Kidney tubule cell (primary cell): ENCODE measurements at places on chromosomes 2 and 18.

- DNase-seq = no peak
Observed at GRCh38 chr2:71043531-71044407, 24.7 kb upstream of the NAGK start.

DNA sequence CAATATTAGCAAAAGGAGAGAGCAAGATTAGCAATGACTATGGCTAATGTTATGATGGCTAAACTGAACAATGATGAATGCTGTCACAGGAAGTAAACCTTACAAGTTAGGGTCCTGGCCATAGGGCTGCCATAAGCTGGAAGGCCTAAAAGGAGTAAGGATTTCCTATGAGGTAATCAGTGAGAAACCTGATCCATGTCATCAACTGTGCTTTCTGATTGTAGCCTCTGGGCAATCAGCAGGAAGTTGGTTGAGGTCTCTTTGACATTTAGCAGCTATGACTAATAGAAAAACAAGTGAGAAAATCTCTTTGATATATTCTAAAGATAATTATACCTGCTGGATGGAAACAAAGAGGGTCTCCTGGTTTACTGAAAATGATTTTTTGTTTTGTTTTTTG lies 193.0 kb downstream of the RAB3GAP1 start:
- DNase-seq = peak; percentile 78

- no peak for DNase-seq
Observed at GRCh38 chr2:43055086-43055912, 171.1 kb downstream of the ZFP36L2 start.

GRCh38 chr2:129806990-129807389 lies 172.5 kb upstream of the RAB6C start:
- no peak for DNase-seq

- DNase-seq = peak; percentile 58
Observed at GRCh38 chr2:85409845-85410583, at the start of gene CAPG. TSS of gene CAPG (minus strand) at chr2:85410366. CDS start at chr2:85402145, 8,221 bp downstream.

- no peak for DNase-seq
Observed at GRCh38 chr2:143429932-143430679, 300.9 kb downstream of the ARHGAP15 start.

DNA sequence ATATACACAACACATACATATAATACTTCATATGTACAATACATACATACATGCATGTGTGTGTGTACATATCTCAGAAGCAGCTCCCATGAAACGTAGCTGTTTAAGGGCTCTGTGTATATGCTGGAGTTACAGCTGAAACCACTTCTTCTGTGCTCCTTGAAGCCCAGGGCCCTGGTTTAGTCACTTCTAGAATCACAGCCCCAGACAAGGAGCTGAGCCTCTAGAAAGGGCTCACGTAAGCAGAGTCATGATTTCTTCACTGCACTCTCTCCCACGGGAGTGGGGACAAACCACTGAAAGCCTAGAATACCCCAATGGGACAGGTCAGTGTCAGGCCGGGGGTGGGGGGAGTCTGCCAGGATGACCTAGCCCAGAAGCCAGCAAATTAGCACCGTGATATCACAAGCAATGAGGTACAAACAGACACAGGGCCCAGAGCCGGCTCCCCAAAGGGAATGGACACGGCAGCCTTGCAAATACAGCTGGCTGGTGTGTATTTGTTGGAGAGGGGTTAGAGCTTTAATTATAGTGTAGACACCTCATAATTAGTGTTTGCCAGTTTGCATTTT lies 90.3 kb downstream of the C1QL2 start:
- no peak for DNase-seq

GRCh38 chr2:1721706-1722646 lies 22.3 kb downstream of the PXDN start:
- DNase-seq = peak; percentile 99

GRCh38 chr2:96256611-96257113 lies 9.1 kb downstream of the TMEM127 start:
- DNase-seq = no peak

- no peak for DNase-seq
Observed at GRCh38 chr18:2920546-2921343, 73.9 kb downstream of the EMILIN2 start.

- no peak for DNase-seq
Observed at GRCh38 chr18:28890791-28891190, 713.9 kb upstream of the CDH2 start.

- DNase-seq = peak; percentile 89
Observed at GRCh38 chr2:126719833-126720351, 63.9 kb downstream of the GYPC start.

GRCh38 chr2:240143801-240144648 lies 3.6 kb upstream of the OTOS start:
- DNase-seq = peak; percentile 57

DNA sequence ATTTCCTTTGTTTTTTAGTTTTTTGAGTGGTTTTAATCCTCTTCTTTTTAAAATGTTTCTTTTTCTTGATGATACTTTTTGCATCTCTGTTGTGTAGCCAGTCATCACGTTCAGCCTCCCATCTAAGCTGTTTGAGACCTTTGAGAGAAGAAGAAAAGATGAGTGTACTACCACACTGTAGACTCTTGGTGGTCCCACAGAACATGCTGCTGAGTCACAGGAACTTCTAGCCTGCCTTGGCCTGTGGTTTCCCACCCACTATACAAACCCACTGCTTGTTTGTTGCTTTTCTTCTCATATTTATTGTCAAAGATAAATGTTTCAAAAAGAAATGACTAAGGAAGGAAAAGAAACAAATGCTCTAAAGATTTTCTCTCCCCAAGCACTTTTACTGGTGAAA lies 5.5 kb downstream of the CEBPZOS start:
- no peak for DNase-seq

DNA sequence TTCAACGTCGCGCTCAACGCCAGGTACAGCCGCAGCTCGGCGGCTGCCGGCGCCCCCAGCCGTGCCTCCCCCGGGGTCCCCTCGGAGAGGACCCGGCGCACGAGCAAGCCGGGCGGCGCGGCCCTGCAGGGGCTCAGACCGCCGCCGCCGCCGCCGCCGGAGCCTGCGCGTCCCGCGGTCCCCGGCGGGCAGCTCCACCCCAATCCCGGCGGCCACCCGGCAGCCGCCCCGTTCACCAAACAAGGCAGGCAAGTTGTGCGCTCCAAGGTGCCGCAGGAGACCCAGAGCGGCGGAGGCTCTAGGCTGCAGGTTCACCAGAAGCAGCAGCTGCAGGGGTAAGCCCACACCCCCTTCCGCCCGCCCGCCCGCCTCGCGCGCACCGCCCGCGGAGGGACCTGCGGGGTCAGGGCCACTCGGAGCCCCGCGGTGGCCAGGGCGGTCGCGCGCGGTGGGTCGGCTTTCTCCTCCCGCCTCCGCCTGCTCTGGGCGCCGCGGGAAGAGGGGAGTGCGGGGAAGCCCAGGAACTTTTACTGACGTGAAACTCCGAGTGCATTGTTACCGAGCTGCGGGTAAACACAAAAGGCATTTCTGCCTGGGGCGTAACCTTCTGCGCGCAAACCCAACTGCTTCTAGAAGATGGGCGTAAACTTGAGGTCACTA lies 861 bp downstream of the LTBP1 start:
- DNase-seq = peak; percentile 43

GRCh38 chr2:44549856-44550255 lies 188.1 kb downstream of the CAMKMT start:
- DNase-seq = no peak

GRCh38 chr2:192051533-192051932 lies 143.2 kb downstream of the TMEFF2 start:
- no peak for DNase-seq

- no peak for DNase-seq
Observed at GRCh38 chr2:221915926-221916325, 343.8 kb upstream of the EPHA4 start.

- peak; percentile 67 for DNase-seq
Observed at GRCh38 chr2:172667581-172668325, 67.9 kb upstream of the RAPGEF4 start.

DNA sequence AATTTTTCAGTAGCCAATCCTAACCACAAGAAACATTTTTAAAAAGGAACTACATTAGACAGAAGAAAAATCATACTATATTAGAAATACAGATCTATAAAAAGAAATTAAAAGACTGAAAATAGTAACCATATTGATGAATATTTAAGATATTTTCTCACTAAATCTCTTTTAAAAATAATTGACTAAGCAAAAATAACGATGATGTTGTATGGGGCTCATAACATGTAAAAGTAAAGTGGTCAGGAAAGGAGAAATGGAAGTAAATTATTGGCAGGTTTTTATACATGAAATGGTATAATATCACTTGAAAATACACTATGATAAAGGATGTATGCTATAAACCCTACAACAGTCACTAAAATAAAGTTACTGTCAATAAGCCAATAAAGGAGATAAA lies 5.4 kb downstream of the WDPCP start:
- no peak for DNase-seq

DNA sequence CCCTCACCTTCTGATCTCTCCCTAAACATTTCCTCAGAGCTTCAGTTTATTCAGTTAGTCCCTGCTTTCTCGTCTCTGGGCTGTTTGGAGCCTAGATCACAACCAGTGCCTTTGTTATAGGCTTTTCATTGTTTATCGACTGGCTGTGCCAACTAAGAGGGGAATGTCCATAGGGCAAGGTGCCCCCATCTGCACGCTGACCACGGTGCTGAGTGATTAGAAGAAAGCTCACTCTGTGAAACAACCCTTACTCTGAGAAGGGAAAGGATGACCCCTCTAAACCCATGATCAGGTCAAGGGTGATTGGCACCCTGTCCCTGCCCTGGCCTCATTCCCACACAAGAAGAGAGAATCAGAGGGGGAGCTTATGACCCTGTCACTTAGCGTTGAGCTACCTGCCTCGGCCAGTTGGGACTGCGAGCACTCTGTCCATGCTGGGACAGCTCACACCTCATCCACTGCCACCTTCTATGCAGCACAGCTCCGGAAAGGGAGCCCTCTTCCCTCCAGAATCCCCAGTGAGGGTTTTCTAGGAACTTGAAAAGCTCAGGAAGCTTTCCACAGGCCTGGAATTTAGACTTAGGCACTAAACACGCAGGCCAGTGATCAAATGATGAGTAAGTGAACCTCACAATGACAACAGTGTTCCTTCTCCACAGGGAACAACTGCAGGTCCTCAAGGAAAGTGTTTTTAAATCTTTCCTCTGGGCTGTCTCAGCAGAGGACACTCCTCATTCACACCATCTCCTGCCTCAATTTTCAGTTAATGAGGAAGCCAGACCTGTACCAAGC lies 2.3 kb upstream of the ACTG2 start:
- no peak for DNase-seq

GRCh38 chr18:71873695-71874094 lies 670.4 kb downstream of the CBLN2 start:
- DNase-seq = no peak

DNA sequence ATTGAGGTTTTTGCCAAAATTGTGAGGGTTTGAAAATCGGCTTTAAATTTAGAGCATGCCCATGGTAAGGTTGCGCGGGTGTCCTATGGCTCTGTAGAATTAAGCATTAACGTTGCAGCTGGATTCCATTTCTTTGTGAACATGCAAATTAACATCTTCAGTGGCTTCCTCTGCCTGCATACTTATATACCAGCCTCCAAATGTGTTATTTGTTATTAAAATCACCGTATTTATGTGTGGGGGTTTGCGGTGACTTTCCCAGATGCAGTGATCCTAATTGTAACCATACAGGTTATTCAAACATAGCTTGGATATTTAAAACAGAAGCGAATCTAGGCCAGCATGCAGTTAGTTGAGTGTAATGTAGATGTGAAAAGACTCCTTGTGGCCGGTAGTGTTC lies 80.2 kb downstream of the TGOLN2 start:
- no peak for DNase-seq

- DNase-seq = peak; percentile 1
Observed at GRCh38 chr2:76251342-76251741, 540.6 kb upstream of the GCFC2 start.

- peak; percentile 12 for DNase-seq
Observed at GRCh38 chr2:234483568-234484251, 13.2 kb downstream of the ARL4C start.

DNA sequence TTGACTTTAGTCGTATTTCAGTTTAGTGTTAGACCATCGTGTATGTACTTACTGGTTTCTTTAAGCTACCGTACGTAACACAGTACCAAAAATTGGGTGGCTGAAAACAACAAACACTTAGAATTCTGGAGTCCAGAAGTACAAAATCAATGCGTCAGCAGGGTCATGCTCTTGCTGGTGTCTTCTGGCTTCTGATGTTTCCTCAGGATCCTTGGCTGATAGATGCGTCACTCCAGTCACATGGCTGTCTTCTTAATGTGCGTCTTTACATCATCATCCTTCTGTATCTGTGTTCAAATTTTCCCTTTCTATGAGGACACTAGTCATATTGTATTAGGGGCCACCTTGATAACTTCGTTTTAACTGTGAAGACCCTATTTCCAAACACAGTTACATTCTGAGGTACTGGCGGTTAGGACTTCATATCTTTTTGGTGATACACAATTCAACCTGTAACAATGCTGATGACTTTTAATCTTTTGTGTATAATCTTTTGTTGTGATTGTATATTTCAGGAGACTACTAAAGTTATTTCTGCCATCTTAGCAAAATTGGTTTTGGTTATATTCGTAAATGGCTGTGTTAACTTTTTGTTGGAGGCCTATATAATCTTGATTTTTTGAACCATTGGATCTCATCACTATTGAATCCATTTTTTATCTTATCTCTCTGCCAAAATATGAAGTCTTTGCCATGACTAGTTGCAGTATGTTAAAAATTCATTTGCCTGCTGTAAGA lies 25.4 kb downstream of the ACTR3 start:
- no peak for DNase-seq

DNA sequence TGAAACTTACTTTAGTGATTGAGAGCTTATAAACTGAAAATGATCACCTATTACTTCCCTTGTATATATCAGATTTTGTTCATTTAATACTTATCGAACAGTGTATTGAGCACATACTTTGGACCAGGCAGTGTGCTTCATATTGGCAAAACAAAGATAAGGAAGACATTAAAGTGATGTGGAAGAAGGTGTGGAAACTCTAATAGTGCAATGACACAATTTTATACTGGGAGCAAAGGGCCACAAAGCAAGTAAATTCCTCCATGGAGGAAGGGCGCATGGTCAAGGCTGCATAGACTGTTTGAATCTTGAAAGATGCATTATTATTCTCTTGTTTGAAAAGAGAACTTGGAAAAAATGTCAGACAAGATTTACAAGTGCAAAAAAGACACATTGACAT lies 936.5 kb upstream of the DDX18 start:
- DNase-seq = no peak

DNA sequence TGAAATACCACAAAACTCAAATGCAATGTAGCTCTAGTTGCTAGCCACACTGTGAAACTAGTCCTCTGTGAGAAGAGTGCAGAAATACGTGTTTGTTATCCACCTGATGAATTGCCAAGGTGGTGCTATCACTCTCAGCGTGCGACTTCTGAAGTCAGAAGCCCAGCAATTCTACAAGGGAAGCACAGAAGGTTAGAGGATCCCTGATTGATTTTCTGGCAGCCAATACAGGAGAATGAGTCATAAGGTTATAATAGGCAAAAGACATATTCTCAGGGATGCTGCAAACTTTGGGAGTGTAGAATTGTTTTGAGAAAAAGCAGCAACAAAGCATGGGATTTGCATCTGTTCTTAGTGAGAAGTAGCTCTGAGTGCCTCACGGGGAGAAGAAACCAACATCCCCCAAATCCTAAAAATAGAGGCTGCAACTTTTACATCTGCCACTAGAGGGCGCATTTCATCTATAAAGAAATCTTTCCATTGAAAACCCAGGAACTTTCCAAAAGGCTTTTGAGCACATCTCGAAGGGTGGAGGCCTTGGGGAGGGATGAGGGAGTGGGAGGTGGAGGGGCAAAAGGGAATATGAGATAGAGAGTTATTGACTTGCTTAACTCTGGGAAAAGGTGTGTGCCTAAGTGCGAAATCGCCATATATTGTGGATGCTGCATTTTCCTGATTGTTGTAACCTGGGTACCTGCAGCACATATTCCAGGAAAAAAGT lies 78.0 kb downstream of the TMEM182 start:
- DNase-seq = peak; percentile 44

GRCh38 chr2:56583796-56584315 lies 400.1 kb downstream of the CCDC85A start:
- DNase-seq = no peak
